ENCODE measurements at places on chromosomes 1 and 21.

GRCh38 chr1:47948126-47948525 lies 49.1 kb downstream of the TRABD2B start:
- DNase-seq, result no peak

DNA sequence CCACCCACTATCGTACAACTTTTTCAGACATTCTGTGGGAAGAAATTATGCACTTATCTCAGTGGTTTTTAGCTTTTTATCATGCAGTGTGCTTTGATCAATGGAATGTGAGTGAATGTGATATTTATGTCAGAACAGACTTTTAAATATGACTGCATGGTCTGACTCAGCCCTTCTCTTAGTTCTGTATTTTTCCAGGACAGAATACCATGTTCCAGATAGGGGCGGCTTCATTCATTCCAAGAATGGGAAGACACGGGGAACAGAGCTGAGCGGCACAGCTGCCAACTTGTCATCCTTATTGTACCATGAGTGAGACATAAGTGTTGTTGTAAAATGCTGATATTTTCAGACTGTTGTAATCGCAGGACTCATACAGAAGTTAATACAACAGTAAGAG lies 214.6 kb upstream of the NCAM2 start:
- DNase-seq, result no peak

DNA sequence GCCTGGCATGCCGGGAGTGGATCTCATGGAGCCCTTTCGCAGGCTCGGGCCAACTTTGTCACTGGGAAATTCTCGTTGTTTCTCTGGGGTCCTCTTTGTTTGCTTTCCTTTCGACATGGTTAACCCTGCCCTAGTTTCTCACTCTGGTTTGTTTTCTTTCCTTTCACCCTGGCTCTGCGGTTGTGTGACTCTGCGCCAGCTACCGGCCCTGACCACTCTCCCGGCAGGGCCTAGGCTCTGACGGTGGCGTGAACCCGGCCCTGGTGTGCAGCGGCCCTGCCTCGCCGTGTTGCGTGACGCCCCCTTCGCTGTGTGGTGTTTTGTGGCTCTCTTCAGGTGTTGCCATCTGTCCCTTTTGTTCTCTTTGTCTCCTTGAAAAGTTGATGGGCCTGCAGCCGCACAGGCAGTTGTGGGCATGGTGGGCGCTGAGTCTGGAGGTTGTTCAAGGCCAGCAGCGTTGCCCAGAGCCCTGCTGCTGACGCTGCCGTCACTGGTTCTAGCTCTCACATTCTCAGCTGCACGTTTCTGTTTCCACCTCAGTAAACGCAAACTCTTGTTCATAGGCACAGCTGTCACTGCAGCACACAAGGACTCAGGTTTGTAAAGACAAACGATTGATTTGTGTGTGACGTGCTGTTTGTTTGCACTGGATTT lies 64.6 kb upstream of the DIP2A start:
- no peak for DNase-seq

- no peak for DNase-seq
Measured at GRCh38 chr21:39597595-39597994, 15.1 kb upstream of the B3GALT5 start.

DNA sequence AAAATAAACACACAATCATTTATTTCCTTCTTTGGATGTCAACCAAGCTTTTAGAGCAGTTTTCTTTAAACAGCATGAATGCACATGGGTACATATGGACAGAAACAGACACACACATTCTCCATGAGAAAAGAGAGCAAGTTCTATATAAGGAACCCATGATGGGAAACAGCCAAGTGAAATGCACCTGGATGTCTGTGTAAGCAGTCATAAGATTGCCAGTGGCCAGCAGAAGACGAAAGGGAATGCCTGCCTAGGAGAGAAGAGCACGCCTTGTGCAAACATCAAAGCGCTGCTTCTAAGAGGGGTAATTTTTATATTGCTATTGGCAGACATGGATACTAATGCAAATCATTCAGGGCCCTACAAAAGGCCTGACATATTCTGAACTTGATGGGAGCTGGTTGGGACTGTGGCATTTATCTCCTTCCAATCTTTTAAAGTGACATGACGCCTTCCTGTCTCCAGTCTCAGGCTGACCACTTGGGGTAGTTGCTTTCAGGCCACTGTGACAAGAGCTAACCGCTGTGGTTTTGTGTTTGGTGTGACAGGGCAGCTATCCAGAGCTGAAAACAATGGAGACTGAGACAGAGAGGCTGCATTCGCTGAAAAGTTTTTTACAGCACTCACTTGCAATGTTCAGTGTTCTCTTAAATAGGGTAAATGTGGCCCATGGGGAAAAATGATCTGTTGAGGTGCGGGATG lies 75.0 kb upstream of the DPT start:
- DNase-seq, result no peak

- no peak for DNase-seq
Measured at GRCh38 chr21:27681841-27682240, 715.0 kb upstream of the ADAMTS5 start.

GRCh38 chr1:239739375-239739774 lies 352.3 kb upstream of the FMN2 start:
- no peak for DNase-seq

DNA sequence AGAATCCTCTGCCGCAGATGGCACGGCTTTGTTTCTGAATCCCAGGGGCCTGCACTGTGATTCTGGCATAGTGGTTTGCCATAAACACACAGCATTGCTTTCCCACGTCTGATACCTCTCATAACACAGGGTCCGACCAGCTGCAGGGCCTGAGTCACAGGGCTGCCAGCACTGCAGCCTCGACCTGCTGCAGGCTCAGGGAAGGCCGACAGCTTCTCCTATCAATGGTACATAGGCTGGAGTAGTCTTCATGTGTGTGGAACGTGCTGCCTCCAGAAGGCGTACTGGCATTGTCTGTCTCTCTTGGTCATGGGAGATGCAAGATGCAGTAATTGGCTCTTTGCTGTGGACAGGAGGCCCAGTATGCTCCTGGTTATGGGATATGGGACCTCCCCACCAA lies 53.5 kb upstream of the PDE9A start:
- no peak for DNase-seq

DNA sequence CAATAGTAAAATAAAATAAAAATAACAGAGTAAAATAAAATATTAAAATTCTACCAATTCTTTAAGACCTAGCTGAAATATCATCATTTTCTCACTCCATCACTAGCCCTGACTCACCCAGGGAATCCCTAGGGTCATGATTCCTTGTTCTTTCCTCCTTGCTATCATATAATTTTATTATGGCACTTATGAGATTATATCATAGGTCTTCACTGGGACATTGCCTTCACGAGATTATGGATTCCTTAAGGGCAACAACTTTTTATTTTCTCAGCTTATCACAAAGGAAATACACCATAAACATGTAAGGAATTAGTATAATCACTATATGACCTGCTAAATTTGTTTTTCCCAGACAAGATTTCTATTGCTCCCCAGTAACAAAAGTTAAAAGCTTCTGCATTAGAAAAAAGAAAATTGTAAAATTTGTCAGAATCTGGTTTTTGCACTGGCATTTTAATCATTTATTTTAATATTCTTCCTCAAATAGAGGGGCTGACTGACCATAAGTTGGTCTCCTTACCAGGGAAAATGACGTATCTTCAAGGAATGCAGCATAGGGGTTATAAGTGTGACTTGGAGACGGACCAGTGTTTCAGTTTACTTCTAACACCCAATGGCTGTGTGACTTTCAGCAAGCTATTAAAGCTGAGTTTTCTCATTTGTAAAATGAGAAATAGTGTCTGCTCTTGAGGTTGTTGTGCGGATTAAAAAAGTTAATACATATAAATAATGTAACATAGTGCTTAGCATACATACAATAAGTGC lies 8.8 kb upstream of the CLCA4 start:
- DNase-seq, result no peak

- no peak for DNase-seq
Measured at GRCh38 chr1:233707880-233708815, 94.2 kb downstream of the KCNK1 start.

- peak; percentile 96 for DNase-seq
Measured at GRCh38 chr1:66924756-66925557, at the start of the genes DNAI4 and MIER1. Gene DNAI4, minus strand, starts transcription at chr1:66924856. Its CDS starts 25 bp downstream, at chr1:66924831. Gene MIER1, plus strand, starts transcription at chr1:66924990. Its CDS starts 39 bp downstream, at chr1:66925029.

- DNase-seq, result no peak
Measured at GRCh38 chr21:33290441-33290840, 24.3 kb downstream of the IL10RB start.

DNA sequence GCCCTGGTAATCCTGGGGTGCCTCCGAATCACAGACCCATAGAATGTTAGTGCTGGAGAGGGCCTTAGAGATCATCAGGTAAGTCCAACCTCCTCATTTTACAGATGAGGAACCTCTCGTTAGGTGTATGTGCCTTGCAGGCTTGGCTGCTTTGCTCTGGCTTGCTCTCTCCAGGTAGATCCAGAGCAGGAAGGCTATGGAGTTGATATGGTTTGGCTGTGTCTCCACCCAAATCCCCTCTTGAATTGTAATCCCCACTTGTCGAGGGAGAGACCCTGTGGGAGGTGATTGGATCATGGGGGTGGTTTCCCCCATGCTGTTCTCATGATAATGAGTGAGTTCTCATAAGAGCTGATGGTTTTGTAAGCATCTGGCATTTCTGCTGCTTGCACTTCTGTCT lies 186.0 kb upstream of the PLXNA2 start:
- no peak for DNase-seq

Data from T-cell (primary cell).